ENCODE measurements at places on chromosomes 5 and 9. TPM values are rescaled to one million over a fixed set of nuclear protein-coding genes. Genes with fewer than 3 reads are reported as not detected.

DNA sequence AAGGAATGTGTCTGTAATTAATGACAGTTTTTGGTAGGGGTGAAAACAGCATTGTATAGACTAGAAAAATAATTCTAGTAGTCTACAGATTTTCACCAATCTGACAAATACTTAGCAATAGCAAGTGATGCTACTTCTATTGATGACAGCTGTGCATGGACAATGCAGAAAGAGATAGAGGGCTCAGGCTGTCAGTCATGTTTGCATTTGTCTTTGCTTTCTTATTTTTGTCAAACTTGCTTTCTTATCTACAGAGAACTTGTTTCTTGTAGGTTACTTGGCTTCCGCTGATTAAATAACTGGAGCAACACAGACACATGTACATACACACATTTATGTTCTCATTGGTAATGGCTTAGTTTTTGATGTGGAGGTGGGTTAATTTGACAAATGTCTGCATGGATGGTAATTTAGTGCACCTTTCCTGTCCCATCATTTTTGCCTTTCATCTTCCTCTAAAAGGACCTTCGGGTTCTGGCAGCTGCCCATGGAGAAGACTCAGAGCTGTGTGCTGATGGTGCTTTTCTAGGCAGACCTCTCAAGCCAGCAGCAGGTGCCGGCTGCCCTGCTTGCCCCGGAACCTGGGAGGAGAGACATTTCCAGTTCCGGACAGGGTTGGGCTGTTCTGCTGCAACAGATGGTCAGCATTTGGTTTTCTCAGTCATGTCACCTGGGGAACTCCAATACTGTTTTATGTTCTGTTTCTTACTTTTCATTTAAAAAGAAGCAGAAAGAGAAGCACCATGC lies 28.8 kb downstream of the CAMK4 start:
- DNase-seq: no peak

The HAVCR1 gene
- total RNA-seq: not detected

GRCh38 chr9:137672907-137673791 lies 54.3 kb downstream of the EHMT1 start:
- DNase-seq: peak; percentile 56

GRCh38 chr9:37126214-37126788 lies 5.9 kb downstream of the ZCCHC7 start:
- DNase-seq: no peak

The IFNA21 gene
- total RNA-seq: not detected

GRCh38 chr9:37062336-37062735 lies 28.3 kb upstream of the PAX5 start:
- DNase-seq: no peak

All from foreskin keratinocyte (primary cell).